Heart left ventricle (tissue), 16 donors: ENCODE measurements at places on chromosomes 11 and 22. TPM values are rescaled to one million over a fixed set of nuclear protein-coding genes. Genes with fewer than 3 reads are reported as not detected.

DNA sequence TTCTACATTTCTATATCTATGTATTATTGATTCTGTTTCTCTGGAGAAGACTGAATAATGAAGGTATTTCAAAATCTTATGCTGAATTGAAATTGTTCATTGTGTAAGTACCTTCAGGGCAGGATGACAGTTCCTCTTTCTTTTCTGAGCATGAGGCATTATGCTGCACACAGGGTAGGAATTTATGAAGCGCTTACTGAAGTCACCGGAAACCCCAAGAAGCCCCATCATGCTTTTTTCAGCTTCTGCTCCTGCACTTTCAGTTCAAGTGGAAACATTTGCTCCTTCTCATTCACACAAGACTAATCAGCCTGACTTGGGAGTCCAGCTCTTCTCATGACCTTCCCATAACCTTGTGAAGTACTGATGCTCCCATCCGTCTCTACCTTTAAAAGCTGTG, 314.7 kb upstream of the SORL1-AS1 start:
- no peak for DNase-seq
- no peak overlapping the region for H3K4me3 ChIP-seq
- H3K27ac ChIP-seq, result no peak overlapping the region
- H3K36me3 ChIP-seq, result no peaks in the 10 kb centered on the region
- H3K4me1 ChIP-seq, result no peaks in the 10 kb centered on the region

DNA sequence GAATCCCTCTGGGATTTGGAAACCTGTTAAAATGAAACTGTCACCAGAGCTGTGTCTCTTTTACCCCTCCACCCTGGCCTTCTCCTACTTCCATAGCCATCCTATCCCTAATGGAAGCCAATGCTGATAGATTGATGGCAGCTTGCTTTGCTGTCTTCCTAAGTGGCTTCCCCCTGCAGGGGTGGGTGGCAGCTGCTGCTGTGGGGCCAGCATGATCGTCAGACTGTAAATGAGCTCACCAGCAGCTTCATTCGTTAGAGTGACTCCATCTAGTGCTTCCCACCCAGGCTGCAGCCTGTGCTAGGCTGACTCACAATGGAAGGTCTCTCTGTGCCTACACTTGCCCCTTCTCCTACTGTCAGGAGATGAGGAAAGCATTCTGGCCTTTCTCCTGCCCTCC, 311.0 kb downstream of the BUD13 start:
- H3K4me3 ChIP-seq, result no peak overlapping the region
- no peaks in the 10 kb centered on the region for H3K4me1 ChIP-seq
- no peak overlapping the region for H3K27ac ChIP-seq
- no peak for DNase-seq

APOA4 gene
- total RNA-seq, result not detected

LRRC10B gene
- total RNA-seq, result 0.58 TPM

DNA sequence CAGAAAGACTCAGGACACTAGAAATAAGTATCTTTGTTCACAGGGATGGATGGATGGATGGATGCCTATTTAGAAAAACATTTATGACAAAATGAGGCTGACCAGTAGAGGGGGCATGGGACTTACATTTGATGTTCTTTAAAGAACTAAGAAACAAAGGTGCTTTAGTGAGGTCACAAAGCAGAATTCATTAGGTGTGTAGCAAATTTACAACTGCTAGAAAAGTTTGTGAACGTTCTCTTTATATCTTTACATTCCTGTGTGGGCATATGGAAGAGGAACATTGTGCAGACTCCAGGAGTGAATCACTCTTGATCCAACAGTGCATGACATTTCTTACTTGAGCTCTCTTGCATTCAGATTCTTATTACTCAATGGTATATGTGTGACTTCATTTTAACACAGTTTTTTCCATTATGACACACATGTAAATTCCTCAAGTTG, 15.8 kb upstream of the SIK2 start:
- DNase-seq, result no peak
- H3K27me3 ChIP-seq, result no peaks in the 10 kb centered on the region
- H3K36me3 ChIP-seq, result no peaks in the 10 kb centered on the region
- H3K27ac ChIP-seq, result no peak overlapping the region

DNA sequence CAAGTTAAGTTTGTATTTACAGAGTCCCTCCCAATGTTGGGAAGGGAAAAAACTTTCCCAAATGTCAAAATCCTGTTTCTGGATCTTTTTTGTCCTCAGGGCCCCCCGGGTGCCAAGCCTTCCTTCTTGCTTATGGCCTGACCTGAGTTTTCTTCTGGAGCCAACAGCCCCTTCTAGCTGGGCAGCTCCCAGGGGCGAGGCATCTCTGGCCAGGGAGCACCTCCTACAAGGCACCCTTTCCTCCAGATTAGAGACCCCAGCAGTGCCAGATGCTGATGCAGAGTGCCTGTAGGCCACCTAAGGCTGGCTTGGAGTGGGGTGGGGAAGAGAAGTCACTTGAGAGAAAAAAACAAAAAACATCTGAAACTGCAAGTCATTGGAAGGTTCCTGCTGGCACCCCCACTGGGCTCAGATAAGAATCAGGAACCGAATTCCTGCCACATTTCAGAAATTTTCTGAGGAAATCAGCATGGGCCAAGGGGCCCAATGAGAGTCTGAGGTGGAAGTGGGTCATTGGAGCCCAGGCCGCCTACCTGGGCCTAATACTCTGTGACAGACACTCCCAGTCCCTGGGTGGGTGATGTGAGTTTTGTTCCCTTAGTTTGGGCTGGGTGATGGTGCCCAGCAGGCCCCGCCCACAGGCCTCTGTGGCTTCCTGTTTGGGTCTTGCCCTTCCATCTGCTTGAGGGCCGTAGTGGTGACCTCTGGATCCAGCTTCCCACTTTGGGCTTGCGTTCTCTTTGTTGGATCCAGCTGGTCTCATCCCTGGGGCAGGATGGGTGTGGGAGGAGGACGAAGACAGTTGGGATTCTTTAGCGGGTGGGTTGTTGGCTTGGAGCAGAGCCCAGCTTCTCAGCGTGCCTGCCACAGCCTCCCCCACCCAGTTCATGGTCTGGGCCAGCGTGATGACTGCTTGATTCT, 40.6 kb downstream of the PARVA start:
- H3K4me1 ChIP-seq, result peaks cover 8% of the 10 kb centered on the region
- no peak overlapping the region for H3K4me3 ChIP-seq
- H3K27ac ChIP-seq, result peak overlapping the region; percentile 98
